Mammary epithelial cell (primary cell): ENCODE measurements at places on chromosomes 2 and 18. TPM values are rescaled to one million over a fixed set of nuclear protein-coding genes. Genes with fewer than 3 reads are reported as not detected.

The AKAIN1 gene
- not detected for total RNA-seq

The TCF7L1 gene
- 19.5 and 26.4 TPM in 2 replicates for total RNA-seq

The AGXT gene
- total RNA-seq: not detected in 2 replicates

The LTBP1 gene
- total RNA-seq: 80.2 TPM

The OTOS gene
- total RNA-seq: not detected in 2 replicates

The RNU2-63P gene
- 6.8 TPM in 1 of 2 replicates, not detected in the other for total RNA-seq

The KCNE4 gene
- 0.51 and 0.71 TPM in 2 replicates for total RNA-seq

The CRYGD gene
- not detected in 2 replicates for total RNA-seq

The YWHAQ gene
- 392 and 442 TPM in 2 replicates for total RNA-seq

The ABCB11 gene
- total RNA-seq: not detected

The MC5R gene
- total RNA-seq: not detected

The KIF3C gene
- 30.7 TPM for total RNA-seq

The MROH2A gene
- total RNA-seq: 0.50 TPM

The ARHGAP25 gene
- 23.3 TPM for total RNA-seq
